ENCODE measurements at places on chromosomes 4 and X.

- no peak for DNase-seq
Measured at GRCh38 chrX:15465896-15466651, 27.1 kb downstream of the PIR start.

- DNase-seq, result no peak
Measured at GRCh38 chr4:87716371-87717265, 66.5 kb downstream of the DMP1 start.

DNA sequence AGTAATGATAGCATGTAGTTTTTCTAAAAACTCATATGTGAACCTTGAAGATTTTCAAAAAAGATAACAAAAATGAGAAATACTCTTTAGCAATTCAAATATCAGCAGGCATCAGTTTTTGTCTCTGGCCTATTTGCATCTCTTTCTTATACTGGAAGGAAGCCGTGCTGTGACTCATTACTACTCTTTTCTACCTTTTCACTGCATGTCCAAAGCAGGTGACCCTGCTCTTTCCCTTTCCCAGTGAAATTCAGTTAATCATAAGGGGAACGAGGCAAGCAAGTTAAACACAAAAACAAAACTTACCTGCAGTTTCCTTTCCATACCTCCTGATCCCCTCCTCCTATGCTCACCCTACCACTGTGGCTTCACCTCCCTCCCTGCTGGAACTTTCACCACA is 9.3 kb downstream of the SPATA4 start:
- no peak for DNase-seq

DNA sequence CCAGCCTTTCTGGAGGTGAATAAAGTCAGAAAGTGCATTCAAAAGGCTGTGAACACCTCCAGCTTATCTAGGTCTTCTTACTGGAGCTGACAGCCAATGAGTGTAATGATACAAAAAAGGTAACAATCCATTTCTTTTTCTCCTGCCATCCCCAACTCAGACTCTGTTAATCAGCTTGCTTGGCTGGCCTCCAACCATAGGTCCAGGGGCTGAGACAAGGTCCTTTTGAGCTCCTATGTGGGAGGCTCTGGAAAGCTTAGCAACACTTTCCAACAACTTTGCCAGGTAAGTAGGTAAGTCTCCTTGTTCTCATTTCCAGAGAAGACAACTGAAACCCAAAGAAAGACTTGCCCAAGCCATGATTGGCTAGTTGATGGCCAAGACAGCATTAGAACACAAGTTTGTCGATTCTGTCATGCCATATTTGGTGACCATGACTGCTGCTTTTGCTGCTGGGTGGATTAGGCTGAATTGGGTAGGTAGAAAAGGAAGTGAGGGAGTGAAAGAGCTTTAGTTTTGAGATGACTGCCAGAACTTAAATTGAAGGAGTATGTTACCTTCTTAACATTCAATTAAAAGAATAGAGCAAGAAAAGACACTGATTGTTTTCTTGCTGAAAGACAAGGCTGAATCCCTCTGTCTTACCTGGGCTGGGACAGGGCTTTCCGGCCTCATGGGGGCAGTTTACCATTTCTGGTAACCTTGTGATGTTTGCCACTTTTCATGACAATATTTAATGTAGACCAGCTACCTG is 22.8 kb downstream of the VSIG4 start:
- DNase-seq, result no peak

DNA sequence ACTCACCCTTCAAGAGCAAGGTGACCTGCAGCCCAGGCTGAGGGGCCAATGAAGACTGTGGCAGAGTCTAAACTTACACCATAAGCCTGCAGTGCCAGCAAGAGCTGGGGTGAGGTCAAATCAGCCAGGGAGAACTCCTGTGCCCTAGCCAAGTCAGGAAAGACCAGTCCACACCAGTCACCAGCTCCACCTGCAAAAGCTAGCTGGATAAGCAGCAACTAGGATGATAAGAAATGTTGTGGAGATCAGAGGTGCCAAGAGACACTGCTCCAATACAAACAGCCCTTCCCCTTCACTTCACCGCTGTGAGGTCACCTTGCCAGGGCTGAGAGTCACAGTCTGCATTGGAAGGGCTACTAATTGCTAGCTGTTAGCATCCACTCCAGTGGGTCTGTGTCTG is 31.3 kb downstream of the NIPAL1 start:
- DNase-seq, result no peak

DNA sequence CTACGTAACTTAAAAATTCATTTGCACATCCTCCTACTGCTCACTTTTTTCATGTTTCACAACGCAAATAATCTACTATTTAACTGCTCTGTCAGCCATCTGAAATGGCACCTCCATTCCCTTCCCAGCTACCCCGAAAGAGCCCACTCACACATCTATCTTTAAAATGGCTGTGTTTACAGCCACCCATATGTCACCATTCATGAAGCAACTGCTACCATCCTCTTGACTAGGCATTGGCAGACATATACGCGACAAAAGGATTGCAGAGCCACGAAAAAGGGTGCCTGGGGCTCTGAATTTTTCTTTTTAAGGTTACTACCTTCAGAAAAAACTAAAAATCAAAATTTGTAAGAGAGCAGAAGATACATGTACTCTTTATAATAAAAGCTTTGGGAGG is 11.5 kb downstream of the SH3RF1 start:
- DNase-seq, result no peak

DNA sequence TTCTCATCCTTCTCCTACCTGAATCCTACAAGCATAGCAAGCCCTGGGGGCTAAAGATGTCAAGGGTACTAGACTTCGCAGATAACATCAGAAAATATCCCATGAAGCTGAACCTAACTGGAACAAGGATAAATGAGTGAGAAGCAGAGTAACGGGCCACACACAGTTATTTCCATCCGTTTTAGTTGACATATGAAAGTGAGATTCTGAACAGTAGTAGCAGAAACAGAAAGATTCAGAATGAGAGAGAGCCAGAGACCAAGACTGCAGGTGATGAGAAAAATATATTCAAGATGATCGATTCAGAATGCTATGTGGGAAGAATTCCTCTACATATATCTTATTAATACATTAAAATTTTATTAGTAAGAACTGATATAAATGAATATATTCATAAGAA is 165.1 kb downstream of the TSPAN5 start:
- no peak for DNase-seq

GRCh38 chr4:186852073-186852420 is 128.4 kb upstream of the FAT1 start:
- DNase-seq, result no peak

GRCh38 chrX:137025930-137026329 is 7.9 kb downstream of the GPR101 start:
- DNase-seq, result no peak

DNA sequence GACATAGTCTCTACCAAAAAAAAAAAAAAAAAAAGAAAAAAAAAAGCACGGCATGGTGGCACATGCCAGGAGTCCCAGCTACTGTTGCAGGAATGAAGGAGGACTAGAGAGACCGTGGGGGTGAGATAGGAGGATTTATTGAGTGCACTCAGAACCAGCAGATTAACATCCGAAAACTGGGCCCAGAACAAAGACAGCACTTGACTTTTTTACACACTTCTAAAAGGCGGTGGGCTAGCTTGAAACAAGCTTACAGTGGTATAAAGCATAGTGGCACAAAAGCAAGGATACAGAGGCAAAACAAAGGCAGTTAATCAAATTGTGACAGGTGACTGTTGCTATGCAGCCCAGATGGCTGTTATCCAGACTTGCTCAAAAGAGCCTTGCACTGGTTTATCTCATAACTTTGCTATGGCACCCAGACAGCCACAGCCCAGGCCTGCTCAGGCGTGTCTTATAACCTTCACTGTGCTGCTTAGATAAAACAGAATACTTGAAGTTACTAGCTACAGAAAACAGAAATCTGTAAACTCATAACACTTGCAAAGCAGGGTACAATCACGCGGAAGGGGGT is 9.9 kb upstream of the PI4K2B start:
- no peak for DNase-seq

GRCh38 chrX:19673375-19674040 is 158.2 kb upstream of the MAP3K15 start:
- no peak for DNase-seq

DNA sequence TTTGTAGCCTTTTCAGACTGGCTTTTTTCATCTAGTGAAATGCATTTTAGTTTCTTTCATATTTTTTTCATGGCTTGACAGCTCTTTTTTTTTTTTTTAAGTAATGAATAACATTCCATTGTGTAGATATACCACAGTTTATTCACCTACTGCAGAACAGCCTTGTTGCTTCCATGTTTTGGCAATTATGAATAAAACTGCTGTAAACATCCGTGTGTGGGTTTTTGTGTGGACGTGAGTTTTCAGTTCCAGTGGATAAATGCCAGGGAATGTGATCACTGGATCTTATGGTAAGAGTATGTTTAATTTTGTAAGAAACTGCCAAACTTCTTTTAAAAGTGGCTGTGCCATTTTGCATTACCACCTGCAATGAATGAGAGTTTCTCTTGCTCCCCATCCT is 160.8 kb downstream of the SOWAHB start:
- DNase-seq, result no peak

GRCh38 chr4:84623661-84624060 is 40.7 kb downstream of the CDS1 start:
- no peak for DNase-seq

GRCh38 chr4:118285931-118286330 is 66.9 kb downstream of the PRSS12 start:
- no peak for DNase-seq

GRCh38 chrX:19291086-19291485 is 52.6 kb upstream of the PDHA1 start:
- DNase-seq, result no peak

- DNase-seq, result peak; percentile 65
Measured at GRCh38 chr4:118989098-118990080, 100.7 kb downstream of the SYNPO2 start.

- DNase-seq, result no peak
Measured at GRCh38 chrX:94743478-94743877, 1069.5 kb downstream of the FAM133A start.

- no peak for DNase-seq
Measured at GRCh38 chr4:60737858-60738257, 462.3 kb upstream of the ADGRL3 start.

- DNase-seq, result no peak
Measured at GRCh38 chrX:49077941-49078340, 1.7 kb downstream of the WDR45 start.

- no peak for DNase-seq
Measured at GRCh38 chrX:3638280-3638873, 75.1 kb downstream of the PRKX start.

- no peak for DNase-seq
Measured at GRCh38 chrX:750812-751211, 120.2 kb downstream of the SHOX start.

DNA sequence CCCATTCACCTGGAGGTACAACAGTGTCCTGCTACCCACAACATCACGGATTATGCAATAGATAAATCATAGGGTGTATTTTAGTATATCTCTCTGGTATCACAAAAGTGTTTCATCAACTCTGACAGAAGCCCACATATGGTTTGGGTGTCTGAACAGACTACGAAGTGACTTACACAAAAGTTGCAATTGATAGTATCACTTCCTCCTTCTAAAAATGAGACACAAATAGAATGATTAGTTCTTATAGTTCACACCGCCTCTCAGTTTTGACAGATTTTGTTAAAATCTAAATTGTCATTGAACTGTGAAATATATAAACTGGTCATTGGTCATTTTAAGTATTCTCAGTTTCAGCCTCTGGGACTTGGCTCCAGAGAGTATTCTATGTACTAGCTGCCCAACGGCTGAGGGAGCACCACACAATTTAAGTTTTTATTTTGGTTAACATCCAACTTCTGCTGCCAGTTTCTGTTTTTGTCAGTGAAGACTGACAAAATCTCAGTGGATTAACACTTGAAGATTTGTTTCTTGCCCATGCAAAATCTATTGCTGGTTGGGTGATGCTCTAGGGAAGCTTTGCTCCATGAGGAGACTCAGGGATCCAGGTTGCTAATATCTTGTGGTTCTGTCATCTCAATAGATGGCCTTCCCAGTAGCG is 113.8 kb upstream of the PUDP start:
- no peak for DNase-seq

DNA sequence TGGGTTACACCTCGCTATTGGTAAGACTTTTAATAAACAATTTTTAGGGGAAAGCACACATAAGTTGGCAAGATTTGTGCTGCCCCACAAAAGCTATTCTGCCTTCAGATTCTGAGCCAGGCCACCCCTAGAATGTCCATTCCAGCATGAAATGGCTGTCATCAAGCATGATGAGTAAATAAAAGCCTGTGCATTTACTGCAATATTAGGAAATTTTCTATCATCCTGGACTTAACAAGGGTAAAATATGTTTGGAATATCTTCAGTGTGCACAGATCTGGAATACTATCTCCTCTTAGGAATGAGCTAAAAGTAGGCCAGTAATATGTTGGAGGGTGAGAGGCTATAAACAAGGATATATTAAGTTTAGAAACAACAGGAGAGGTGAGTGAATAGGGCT is 510.9 kb downstream of the ANKRD50 start:
- DNase-seq, result no peak

DNA sequence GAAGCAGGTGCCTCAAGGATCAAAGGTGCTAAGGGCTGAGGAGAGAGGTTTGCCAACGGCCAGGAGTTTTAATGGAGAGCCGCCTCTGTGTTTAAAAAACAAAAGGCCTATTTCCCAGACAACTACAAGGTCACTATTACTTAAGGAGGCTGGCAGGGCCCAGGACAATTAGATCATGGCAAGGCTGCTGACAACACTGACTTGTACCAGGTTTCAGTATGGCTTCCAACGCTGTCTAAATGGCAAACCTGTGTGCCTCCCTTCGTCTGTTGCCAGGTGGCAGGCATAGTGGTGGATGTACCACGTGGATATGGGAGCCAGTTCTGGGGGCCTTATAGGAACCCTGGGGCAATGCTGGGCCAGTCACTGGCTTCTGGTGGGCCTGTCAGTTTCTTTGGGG is 41.0 kb downstream of the NSG1 start:
- DNase-seq, result no peak

- no peak for DNase-seq
Measured at GRCh38 chrX:47936224-47936939, 67.4 kb downstream of the ZNF182 start.

DNA sequence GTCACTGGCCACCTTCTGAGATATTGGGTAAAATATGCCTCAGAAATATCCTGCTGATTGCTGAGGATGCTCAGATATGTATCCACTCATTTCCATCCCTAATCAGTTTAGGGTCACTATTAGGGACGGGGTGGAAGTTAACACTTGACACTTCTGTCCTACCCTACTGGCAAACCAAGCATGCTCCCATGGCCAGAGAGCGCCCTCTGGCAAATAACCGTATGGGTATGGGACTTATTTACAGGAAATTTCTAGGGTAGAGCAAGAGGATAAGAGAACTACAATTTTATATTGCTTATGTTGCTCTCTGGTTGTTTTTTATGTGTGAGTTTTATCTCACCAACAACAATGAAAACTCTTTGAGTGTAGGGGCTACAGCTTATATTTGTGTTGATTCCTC is 86.8 kb upstream of the TSPAN7 start:
- no peak for DNase-seq

- no peak for DNase-seq
Measured at GRCh38 chr4:100869276-100869675, 351.5 kb upstream of the EMCN start.

- DNase-seq, result no peak
Measured at GRCh38 chr4:146511381-146511780, 10.4 kb downstream of the SLC10A7 start.
